D721Med (cell line): ENCODE measurements at places on chromosomes 11 and 22.

DNA sequence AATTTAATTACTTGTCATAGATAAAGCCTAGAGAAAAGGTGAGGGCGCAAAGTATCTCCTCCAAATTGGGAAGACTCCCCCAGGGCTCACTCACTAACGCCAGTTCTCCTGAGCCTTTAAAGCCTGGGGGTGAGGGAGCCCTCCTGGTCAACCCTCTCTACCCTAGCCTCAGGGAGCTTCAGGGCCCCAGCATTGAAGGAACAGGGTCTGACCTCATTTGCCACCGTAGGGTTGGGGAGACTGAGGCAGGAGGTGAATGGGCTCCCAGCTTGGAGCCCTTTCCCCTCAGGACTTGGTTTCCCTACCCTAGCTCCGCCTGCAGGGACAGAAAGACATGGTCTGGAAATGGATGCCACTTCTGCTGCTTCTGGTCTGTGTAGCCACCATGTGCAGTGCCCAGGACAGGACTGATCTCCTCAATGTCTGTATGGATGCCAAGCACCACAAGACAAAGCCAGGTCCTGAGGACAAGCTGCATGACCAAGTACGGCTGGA, 1.7 kb downstream of the FOLR2 start:
- DNase-seq, result no peak

GRCh38 chr11:65113839-65114238, 2.2 kb downstream of the TM7SF2 start:
- DNase-seq, result no peak

- DNase-seq, result no peak
Observed at GRCh38 chr11:1348796-1349326, 39.4 kb upstream of the TOLLIP start.

DNA sequence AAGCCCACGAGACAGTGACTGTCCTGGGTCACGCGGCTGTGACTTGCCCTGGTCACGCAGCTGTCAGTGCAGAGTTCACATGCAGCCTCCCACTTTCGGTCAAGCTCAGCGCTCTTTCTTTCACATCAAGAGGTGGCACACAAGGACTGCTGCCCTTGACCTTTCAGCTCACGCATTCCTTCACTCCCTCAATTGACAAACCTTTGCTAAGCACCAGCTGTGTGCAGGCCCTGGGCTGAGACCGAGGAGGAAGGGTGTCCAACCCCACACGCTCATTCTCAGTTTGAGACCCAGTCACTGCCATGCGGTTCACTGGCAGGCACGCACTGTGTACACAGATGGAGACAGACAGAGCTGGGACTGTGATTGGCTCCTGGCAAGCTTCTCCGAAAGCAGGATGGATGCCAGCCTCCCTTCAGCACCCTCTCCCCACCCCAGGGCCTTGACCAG, 70.3 kb downstream of the SCUBE1 start:
- DNase-seq, result no peak

DNA sequence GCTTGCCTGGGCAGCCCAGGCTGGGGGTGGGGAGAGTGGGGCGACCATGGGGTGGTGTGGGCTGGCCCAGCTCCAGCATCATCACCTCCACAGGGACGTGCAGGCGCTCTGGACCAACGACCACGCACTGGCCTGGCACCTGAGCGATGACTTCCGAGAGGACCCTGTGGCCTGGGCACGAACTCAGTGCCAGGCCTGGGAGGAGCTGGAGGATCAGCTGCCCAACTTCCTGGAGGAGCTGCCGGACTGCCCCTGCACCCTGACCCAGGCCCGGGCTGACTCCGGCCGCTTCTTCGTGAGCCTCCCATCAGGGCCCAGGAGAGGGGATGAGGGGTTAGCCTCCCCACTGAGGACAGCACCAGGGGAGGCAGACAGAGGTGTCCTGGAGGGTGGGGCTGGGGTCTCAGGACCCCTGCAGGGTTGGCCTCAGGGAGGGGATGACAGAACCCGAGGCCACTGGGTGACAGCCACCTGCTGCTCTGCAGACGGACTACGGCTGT, 3.8 kb downstream of the SUSD2 start:
- no peak for DNase-seq

DNA sequence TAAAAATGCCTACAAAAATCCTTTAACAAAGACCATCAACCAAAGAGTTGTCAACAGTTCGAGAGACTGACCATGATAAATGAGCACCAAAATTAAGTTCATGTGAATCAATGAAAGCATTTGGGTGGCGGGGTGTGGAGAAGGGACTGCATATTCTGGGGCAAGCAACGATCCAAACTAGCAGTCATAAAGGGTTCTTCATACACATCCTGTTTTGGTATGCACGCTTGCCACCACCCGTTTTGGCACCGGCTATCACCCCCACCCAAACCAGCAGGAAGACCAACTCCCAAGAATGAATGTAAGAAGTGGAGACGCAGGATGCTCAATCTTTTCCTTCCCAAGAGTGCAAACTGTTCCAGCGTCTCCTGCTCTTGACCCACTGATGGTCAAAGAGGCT, 80.8 kb downstream of the SGSM3 start:
- DNase-seq, result no peak

DNA sequence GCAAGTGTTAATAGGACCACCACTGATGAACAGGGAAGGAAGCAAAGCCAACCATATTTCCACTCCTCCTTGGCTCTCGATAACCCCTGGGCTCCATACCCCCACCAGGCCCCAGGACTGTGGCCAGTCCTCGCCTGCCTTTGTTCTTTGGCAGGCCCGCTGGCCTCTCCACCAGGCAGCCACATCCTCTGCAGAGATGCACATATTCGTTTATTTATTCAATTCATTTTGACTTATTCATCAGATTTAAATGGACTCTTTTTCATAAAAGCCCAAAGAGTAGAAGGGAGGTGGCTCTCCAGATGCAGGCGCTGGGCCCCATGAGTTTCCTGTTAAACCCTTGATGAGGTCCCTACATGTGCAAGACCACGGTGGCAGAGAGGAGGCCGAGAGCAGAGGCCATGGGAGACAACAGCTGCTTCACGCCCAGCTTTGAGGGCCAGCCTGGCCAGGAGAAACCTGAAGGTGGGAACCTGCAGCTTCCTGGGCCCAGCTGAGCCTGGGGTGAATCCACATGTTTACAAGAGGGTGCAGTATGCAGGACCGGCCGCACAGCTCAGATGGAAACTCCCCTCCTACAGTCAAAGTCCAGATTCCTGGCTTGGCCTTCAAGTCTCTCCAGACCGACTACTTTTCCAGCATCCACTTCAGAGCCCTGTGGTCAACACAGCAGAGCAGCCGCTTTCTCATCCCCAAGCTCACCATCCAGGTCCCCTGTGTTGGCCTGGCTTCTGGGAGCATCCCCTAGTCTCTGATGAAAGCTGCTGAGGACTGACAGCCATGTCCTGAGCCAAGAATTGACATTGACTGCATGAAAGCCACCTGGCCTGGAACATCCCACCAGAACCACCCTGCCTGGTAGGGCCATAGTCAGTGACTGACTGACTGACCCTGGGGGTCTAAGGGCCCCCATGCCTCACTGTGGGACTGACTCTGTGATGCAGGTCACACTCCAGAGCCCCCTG, 39.7 kb upstream of the CCND1 start:
- DNase-seq, result no peak

- DNase-seq, result no peak
Observed at GRCh38 chr11:65087827-65088226, 3.8 kb downstream of the ZFPL1 start.

GRCh38 chr22:49302530-49302929, 525.1 kb downstream of the BRD1 start:
- no peak for DNase-seq

GRCh38 chr22:29275167-29275566, 7.1 kb downstream of the EWSR1 start:
- no peak for DNase-seq

GRCh38 chr22:46815559-46815895, 53.1 kb downstream of the TBC1D22A start:
- DNase-seq, result no peak

DNA sequence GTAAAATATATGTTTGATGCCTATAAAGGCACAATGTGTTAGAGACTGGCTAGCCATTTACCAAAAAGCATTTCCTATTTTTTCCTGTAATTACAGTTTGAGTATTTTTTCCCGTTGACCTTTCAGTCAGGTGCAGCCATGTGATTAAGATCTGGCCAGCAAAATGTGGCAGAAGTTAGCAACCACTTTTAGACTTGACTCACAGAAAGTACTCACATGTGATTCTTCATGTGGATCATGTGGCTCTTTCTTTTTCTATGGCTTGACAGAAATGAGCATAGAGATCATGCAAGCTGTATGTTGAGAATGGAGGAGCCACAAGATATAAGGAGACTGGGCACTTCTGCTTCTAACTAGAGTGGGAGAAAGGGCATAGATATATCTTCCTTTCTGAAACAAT, 27.3 kb upstream of the RAB38 start:
- DNase-seq, result no peak

DNA sequence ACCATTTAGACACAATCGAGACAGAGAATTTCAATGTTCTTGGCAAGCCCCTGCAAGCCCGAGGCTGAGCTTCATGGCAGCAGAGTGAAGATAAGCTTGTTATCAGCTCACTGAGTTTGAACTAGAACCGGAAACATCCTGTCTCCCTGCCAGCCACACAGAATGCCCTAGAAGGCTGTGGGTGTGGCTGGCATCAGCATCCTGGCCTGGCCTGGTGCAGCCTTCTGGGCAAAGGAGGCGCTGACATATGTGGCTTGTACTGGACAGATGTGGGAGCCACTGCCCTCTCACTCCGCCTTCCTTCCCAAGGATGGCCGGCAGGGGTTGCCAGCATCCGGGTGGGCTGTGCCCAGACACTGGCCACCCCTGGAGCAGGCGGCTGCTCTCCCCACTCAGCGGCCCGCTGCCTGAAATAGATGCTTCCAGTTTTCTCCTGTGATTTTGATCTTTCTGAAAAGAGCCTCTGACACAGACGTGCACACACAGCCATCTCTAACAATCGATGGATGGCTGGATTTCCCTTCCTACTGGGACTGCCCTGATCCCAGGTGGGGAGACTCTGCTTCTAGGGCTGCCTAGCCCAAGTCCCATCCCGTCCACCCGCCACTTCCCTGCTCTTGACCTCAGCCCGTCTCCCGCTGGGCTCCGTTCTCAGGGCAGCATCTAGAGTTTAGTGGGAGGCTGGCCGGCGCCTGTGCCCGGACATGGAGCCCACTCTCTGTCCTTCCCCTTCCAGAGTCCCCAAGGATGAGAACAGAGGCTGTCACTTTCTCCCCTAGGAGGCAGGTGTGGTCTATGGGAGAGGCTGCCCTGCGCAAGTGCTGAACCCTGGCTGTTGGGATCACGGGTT, 149.7 kb downstream of the CTTN start:
- no peak for DNase-seq

DNA sequence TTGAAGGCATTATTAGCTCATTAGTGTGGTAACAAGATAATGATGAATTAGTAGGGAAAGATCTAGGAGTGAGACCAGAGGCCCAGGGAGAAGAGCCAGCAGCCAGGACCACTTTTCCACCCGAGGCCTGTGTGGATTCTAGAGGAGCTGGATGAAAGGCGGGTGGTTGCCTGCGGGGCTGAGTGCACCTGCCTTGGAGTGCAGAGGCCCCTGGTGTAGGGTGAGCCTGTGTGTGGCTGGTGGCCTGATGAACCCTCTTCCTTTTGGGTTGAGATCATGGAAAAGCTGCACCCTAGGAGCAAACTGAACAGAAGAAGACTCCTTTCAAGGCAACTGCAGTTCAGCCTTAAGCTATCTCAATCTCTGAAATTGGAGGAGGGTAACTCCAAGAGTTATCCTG, 5.9 kb upstream of the TP53AIP1 start:
- DNase-seq, result no peak

- no peak for DNase-seq
Observed at GRCh38 chr22:44361391-44362126, 48.8 kb upstream of the SHISAL1 start.

DNA sequence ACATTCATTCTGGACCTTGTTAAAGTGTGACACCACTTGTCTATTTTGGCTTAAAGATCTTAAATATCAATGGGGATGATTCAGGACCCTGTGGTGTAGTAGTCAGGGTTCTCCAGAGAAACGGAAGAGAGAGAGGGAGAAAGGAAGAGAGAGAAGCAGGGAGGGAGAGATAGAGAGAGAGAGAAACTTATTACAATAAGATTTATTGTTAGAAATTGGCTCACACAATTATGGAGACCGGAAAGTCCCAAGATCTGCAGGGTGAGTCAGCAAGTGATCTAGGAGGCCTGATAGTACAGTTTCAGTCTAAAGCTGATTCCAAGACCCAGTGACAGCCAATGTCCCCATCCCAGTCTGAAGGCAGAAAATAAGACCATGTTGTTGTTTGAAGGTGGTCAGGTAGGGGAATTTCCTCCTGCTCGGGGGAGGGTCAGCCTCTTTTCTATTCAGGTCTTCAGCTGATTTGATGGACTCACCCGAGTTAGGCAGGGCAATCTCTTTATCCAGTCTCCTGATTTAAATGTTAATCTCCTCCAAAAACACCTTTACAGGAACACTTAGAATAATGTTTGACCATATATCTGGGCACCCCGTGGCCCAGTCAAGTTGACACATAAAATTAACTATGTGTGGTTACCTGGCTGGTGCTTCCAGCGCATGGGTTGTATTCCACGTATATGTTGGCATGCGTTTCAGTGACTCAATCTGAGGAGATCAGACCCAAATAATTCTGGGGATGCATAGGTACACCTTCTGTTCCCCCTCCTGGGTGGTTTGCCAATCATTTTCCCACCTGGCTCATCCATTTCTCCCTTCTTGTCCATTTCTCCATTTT, 1350.5 kb downstream of the TBC1D22A start:
- no peak for DNase-seq

GRCh38 chr11:66554602-66555001, 7.9 kb downstream of the ACTN3 start:
- no peak for DNase-seq

- no peak for DNase-seq
Observed at GRCh38 chr11:97557399-97557798, 1167.6 kb downstream of the JRKL start.

DNA sequence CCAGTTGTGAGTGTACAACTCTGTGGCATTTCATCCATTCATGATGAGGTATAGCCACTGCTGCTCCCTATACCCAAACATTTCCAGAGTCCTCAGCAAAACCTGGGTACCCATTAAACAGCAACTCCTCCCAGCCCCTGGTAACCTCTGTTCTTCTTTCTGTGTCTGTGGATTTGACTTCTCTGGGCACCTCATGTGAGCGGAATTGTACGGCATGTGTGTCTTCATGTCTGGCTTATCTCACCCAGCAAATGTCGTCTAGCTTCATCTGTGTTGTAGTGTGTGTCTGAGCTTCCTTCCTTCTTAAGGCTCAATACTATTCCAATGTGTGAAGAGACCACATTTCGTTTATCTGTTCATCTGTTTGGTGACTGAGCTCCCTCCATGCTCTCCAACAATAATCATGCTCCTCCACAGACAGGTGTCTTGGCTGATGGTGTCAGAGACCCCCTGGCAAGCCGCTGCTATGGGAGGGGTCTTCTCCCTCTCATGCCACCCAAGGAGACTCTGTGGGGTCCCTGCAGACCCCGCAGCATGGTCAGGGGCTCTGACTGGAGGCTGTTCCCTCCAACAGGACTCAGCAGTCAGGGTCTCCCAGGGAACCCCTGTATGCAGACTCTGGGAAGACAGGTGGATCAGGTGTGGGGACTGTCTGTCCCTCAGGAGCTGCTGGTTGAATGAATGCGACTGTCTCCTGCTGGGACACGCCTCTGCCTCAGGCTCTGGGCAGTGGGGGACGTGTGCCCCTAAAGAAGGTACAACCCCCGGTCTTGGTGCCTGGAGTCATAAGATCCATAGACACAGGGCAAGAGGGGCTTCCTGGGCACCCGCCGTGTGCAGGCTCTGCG, 52.7 kb downstream of the SMIM38 start:
- DNase-seq, result no peak

- no peak for DNase-seq
Observed at GRCh38 chr11:69711822-69712801, 8.3 kb upstream of the FGF19 start.

GRCh38 chr11:9576701-9577381, 3.4 kb downstream of the WEE1 start:
- DNase-seq, result no peak
